ENCODE measurements at places on chromosomes 7 and 10. TPM values are rescaled to one million over a fixed set of nuclear protein-coding genes. Genes with fewer than 3 reads are reported as not detected.

HOXA11 gene
- total RNA-seq = 5.0 TPM

- DNase-seq = no peak
Observed at GRCh38 chr10:114202812-114203211, 23.7 kb downstream of the TDRD1 start.

DNA sequence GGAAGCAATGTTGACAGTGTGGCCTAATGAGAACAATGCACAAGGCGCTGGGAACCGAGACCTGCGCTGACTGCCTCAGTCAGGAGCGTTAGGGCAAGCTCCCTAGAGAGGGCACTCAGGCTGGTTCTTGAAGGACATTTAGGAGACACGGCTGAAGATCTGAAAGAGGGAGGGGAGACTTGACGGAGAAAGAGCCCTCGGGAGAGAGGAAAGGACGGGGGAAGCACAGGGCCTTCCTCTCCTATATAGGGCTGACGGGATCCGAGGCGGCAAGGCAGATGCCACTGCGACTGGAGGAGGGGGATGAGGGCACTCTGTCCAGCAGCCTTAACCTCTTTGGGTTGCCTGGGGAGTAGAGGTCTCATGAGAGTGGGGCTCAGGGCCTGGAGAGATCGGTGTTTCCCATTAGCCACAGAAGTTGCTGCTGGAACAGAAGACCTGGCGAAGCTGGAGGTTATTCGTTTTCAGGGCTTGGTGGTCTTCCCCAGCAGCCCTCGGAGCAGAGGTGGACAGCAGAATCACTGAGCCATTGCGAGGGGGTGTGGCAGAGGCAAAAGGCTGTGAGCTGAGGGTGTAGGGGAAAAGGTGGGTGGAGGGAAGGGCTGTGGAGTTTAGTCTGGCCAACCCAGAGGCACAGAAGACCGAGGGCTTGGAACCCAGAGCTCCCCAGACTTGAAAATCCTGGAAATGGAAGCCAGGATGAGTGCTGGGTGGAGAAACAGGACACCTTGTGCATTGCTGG lies 36.0 kb downstream of the CLEC2L start:
- no peak for DNase-seq

DNA sequence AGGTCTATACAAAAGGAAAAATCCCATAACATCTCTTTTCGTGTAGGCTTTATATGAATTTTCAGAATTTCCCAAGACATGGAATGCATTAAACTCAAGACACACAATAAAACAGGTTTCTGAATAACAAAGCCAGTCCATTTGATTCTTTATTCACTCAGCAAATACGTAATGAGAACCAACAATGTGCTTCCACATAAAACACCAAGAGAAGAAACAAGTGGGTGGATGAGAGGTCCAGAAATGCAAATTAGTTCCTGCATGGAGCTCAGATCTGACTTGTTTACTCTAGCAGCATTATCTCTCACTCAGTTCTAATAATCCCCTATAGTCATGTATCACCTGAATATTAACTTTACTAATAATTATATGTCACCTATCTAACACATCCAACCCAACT lies 249.5 kb downstream of the LRRTM3 start:
- DNase-seq = no peak

- DNase-seq = no peak
Observed at GRCh38 chr10:21501091-21501490, 24.4 kb downstream of the SKIDA1 start.

PHKG1 gene
- total RNA-seq = 0.10 TPM

DNA sequence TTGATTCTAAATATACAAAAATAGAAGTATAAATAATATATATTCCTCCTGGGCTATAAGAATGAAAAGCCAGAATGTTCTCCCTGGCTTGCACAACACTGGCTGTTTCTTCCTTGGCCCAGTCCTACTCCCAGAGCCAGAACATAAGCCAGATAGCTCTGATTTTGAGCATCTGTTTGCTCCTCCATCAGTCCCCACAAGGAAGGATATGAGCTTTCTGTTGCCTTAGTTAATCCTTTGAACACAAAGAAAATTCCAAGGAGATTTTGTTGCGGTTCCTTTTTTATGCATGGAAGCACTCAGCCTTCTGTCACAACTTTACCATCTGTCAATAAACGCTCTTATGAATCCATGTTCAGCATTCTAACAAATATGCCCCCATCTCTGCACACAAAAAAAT lies 361.8 kb downstream of the IPMK start:
- no peak for DNase-seq

OAT gene
- 97.1 TPM for total RNA-seq

DNA sequence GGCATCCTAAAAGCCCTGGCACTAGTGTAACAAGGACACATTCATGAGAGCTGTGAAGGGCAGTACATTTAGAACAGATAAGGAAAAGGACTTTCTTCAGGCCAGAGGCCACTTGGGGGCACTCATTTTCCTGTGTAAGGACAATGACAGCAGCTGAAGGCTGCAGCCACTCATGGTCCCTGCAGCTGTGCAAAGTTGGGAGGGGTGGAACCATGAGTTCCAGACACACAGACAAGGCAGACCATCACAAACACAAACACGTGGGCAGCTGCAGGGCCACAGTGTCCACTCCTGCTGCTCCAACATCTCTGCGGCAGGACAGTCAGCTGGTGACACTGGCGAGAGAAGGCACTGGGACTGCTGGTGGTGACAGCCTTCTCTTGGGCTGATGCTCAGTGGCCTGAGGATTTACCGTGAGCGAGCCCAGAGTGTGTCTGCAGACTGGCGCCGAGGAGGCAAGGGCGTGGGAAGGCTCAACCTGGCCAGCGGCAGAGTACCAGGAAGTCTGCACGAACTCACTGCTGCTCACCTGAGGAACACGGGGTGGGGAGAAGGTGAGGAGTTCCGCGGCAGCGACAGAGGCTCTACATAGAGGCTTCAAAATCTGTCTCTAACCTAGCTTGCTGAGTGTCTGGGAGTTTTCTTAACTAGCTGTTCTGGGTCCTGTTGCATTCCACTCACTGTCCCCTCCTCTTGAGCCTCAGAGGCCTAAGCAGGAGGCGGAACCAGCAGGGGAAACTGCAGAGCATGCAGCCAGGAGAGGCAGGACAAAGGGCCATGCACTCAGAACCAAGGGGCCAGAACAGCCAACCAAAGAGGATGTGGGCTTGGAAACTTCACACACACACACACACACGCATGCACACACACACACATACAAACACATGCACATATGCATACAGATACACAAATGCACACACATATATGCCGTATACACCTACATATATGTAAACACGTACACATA lies 76.5 kb upstream of the DDC start:
- DNase-seq = no peak

- DNase-seq = no peak
Observed at GRCh38 chr7:18997477-18998150, 119.8 kb downstream of the TWIST1 start.

GRCh38 chr10:80168679-80169380 lies 36.3 kb downstream of the PLAC9 start:
- DNase-seq = no peak

ZNF117 gene
- 20.4 TPM for total RNA-seq

DNA sequence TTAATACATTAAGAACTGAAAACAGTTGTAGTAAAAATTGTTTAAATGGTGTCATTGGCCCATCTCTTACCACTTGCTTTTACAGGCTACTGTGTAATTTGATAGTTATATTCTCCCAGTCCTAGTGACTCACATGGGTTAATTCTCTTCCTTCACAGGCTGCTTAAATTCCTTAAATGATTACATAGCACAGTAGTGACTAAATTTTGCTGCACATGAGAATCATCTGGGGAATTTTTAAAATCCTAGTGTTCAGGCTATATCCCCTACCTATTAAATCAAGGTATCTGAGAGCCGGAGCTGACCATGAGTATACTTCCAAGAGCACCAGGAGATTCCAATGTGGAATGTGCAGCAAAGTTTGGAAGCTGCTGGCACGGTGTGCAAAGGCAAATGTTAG lies 45.3 kb upstream of the ZNF800 start:
- no peak for DNase-seq

SPDYE2B gene
- total RNA-seq = not detected

CPA2 gene
- not detected for total RNA-seq

DNA sequence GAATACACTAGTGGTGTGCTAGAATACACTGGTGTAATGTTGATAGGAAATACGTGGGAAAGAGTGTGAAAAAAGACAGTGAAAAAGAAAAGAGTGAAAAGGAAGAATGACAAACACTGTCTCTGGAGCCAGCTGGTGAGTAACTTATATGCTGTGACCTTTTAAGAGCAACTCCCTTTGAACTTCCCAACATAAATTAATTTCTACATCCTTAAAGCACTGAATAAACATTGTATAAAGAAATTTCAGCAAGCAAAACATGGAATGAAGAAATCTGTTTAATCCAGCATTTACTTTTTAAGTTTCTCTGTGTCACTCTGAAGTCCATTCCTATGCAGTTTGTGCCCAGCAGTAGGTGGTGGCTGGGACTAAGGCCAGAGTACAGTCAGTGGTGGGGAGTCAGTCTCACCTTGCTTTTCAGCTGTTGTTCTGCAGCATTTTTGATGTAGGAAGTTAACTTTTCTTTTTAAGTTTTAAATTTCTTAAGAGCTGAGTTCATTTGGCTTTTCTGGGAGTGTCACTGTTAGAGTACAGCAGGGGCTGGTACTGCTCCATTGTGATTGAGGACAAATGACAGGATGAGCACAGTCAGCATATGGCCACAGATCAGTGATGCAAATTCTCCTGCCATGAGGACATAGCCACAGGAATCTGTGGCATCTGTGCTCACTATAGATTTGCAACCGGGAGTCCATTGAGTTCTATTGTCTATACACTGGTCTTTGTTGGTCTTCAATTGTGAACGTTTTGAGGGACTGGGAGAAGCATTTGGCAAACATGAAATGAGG lies 321.8 kb downstream of the ZNF248 start:
- no peak for DNase-seq

PRLHR gene
- not detected for total RNA-seq

DNA sequence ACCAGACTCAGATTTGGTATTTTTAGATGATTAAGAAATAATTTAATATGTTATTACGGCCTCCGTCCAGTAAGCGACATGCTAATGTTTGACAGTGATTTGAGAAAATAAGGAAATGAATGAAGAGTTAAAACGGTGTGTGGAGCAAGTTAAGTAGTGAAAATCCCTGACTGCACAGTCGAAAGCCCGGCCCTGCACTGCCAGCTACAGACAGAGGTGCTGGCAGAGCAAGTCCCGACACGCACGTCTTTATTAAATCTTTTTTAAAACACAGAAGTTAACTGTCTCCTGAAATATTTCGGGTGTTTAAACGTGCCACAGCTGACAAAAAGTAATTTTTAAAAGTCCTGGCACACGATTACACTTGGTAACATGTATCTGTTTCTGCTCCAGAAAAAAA lies 293.4 kb upstream of the RNF32 start:
- DNase-seq = no peak

TMEM229A gene
- total RNA-seq = not detected

- no peak for DNase-seq
Observed at GRCh38 chr7:22417841-22418240, 60.9 kb upstream of the RAPGEF5 start.

Data from glomerular endothelial cell (primary cell).